ENCODE measurements at places on chromosomes 6 and 20.

DNA sequence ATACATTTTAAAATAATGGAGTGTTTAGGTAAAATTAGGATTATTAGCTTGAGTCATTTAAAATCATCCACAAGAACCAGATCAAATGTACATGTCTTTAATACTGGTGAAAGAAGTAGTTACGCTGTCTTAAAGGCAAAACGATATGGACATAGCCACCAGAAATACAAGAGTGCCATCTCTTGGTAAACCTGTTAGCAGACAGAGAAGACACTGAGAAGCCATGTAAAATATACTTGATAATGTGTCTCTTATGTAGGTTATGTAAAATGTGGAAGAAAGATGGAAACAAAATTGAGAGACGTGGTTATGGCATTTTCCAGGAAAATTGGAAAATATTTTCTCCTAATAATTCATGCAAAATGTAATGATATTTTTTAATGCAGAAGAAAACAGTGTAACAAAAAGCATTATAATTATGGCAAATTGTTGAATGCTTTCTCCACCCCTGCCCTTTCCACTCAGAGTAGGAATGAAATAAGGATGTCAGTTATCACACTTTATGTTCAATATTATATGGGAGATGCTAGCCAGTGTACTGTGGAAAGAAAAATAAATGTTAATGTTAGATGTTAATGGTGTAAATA, 12.2 kb upstream of the SLC17A2 start:
- DNase-seq: peak; percentile 60

- peak; percentile 49 for DNase-seq
Observed at GRCh38 chr6:83847179-83847578, 6.0 kb upstream of the RIPPLY2 start.

GRCh38 chr20:32325706-32326503, 32.2 kb upstream of the ASXL1 start:
- no peak for DNase-seq

- DNase-seq: no peak
Observed at GRCh38 chr6:25341923-25342619, 62.9 kb downstream of the CARMIL1 start.

DNA sequence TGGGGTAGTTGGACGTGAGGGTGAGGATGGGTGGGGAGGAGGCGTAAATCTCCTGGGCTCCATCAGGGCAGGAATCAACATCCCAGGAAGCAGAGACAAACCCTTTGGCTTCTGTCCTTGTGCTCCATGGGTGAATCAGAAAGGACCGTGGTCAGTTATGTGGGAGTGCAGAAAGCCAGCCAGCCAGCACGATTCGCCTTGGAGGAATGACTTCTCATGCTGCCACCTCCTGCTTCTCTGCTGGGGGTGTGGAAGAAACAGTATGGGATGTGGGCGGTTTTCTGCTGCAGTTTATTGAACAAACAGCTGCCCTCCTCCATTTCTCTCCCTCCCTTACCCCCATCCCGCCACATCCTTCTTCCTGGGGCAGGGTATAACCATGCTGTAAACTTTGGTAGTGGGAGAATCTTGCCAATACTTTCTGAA, 214.5 kb downstream of the SOX4 start:
- no peak for DNase-seq

- no peak for DNase-seq
Observed at GRCh38 chr20:46056970-46057855, 28.2 kb downstream of the SLC12A5 start.

DNA sequence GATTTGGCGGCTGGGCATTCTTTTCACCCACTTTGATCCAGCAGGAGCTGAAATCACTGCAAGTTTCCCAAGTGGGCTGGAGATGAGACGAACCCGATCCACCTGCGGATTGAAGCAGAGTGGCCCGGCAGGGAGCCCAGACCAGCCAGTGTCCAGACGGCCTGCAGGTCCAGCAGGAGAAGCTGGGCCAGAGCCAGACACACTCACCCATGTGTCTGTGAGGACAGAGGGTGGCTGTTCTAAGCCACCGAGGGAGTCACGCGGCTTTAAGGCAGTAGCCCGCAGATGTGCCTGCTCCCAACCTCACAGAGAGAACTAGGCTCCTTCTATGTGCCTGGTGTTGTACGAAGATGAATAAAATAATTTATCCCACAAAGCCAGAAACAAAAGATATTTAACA, 200.7 kb downstream of the WDR27 start:
- DNase-seq: no peak

DNA sequence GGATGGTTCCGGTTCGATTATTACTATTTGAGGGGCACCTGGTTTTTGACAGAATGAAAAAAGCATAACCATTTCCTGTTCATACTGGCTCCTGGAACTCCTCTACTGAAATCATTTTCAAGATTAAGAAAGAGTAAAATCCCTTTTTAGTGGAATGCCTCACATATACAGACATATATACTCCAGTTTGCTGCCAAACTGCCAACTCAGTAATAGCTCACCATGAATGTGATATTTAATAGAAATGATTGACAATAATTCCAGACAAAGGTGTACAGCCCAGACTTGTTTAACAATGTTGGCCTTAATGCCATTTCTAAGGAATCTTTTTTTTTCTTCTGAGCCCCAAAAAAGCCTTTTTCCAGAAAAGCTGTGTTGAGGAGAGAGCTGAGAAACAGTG, 93.1 kb downstream of the JAG1 start:
- no peak for DNase-seq

DNA sequence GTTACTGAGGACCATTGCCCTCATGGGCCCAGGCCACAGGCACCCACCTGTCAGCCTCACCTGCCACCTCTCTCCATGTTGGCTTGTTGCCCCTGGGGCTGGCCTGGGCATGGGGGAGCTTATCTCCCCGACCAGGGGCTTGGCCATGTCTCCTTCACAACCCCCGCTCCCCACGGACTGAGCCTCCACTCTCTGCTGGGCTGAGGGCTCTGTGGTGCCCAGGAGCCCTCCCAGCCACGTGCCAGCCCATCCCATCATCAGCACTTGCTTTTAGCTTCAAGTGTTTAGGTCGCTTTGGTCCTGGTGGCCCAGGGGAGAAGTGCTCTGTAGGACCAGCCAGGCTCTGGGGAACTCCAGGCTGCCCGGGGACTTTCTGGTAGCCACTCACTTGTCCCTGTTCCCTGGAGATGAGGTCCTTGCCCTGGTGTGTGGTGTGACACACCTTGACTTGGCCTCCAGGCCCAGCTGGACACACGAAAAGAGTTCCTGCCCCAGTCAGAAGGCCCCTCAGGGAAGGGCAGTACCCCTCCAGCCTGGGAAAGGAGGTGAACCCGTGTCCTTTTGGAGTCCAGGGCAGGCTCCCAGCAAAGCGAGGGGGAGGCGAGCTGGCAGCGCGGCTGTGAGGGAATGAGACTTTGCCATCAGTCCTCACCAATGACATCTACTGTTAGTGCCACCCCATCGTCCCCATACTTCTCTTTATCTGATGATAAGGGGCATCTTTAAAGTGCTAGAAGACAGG, 352.6 kb downstream of the ZFAND3 start:
- peak; percentile 11 for DNase-seq

DNA sequence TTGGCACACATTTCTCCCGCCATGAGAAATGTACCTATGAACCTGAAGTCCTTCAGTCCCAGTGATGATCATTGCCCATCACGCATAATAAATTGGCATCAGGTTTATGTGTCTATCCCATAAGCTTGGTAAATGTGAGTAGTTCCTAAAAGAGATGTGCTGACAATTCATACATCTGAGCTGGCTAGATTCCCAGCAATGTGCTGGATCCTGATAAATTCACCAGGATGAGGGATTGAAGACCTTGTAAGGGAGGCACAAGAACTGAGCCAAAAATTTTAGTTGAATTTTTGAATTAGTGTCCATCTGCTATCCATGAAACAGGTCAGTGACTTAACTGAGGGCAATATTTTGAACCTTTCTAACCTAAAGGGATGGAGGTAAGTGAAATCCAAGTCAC, 267.9 kb upstream of the CITED2 start:
- DNase-seq: no peak

GRCh38 chr20:7695635-7696034, 244.6 kb downstream of the HAO1 start:
- no peak for DNase-seq

DNA sequence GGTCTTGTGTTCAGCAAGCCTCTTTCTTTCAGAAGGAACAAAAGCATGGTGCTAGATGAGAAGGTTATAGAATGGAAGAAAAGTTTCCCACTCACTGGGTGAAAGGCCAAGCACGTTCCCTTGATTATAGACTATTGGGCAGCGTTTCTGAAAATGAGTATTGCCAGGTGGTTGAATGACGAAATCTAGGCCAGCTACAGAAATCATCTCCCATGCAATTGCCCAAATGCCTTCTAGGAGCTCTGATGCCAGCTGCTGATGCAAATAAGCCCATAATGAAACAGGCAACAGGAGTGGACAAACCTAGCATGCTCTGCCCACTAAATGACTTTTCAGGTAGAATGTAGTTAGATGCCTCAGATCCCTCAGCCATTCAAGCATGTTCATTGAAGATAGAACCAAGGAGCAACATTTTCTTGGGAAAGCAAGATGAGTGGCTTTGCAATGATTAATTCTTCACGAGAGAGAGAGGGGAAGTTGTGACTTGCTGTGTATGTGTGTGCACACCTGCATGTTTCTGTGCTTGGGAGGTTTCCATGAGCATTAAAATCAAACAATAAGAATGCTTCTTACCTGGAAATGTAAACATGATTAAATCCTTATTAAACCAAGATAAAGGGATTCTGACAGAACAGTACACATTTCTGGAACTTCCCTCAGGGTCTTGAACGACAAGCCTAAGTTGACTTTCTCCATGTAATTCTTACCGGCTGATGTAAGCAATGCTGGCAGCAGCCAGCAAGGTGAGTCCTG, 43.6 kb downstream of the ADTRP start:
- DNase-seq: peak; percentile 71

GRCh38 chr20:62245911-62246280, 7.6 kb downstream of the OSBPL2 start:
- no peak for DNase-seq

- DNase-seq: no peak
Observed at GRCh38 chr6:3838992-3839867, 9.9 kb upstream of the FAM50B start.

DNA sequence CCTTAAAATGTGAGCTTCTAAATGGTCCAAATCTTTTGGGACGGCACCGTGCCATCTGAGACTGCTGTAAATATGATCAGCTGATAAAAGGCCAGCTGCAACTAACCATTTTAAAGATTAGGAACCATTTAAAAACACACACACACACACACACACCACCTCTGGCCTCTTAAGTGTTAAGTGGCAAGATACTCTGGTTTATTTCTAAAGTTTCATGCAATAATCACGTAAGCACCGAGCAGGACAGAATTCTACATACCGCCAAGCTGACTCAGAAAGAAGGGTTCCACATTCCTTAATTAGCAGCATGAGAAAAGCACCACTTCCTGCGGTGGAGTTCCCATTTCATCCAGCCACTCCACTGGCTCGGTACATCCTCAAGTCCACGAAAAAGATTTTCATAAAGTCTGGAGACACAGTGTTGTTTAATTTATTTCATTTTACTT, 17.8 kb upstream of the ZNF217 start:
- peak; percentile 85 for DNase-seq

DNA sequence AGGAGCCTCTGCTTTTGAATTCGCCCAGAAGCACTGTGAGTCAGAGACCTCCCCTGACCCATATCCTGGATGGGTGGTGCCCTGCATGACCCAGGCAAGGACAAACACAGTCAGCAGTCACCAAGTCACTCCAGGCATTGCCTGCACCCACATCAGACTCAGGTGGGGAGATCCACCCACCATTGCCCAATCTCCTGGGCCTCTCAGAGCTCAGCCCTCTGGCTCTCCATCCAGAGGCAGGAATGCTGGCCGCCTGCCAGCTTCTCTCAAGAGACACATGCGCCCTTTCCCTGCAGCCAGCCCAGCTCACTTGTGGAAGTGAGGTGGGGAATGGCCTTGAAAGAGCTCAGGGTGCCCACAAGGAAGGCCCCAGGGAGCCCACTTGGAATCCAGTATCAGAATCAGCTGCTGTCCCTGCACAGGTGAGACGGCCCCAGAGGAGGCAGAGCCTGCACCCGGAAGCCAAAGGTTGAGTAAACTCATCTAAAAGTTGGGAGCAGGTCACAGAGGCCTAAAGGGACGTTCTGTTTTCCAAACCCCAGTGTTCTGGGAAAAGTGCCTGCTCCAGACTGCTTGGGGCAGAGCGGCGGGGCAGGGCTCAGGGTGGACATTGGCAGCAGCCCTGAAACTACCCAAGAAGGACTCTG, 129.8 kb downstream of the PREX1 start:
- no peak for DNase-seq

DNA sequence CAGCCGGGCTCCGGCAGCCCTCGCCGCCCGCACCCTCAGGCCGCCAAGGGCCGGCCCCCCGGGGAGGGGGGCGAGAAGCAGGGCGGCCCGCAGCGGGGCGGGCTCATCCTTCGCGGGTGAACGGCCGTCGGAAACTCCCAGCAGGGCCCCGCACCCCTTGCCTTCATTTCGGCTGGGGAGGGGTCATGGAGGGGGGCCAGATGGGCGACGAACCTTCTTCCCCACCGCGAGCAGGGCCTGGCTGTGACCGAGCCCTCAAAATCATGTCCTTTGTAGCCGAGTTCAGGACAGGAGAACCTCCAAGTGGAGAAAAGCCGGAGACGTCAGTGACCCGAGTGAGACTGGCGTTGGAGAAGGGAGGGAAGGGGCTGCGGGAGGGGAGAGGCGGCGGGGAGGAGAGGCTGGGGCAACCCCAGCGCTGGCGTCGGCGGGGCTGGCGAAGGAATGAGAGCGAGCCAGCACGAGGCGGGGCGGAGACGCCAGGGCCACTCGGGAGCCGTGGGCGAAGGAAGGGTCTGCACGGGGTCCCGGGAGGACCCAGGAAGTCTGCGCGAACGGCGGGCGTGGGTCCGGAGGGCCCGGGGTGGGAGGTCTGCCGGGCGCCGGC, 571 bp upstream of the FOXC1 start:
- no peak for DNase-seq

- DNase-seq: no peak
Observed at GRCh38 chr6:54020334-54020733, 90.9 kb upstream of the MLIP start.

- DNase-seq: no peak
Observed at GRCh38 chr6:142696123-142697000, 248.6 kb downstream of the HIVEP2 start.

DNA sequence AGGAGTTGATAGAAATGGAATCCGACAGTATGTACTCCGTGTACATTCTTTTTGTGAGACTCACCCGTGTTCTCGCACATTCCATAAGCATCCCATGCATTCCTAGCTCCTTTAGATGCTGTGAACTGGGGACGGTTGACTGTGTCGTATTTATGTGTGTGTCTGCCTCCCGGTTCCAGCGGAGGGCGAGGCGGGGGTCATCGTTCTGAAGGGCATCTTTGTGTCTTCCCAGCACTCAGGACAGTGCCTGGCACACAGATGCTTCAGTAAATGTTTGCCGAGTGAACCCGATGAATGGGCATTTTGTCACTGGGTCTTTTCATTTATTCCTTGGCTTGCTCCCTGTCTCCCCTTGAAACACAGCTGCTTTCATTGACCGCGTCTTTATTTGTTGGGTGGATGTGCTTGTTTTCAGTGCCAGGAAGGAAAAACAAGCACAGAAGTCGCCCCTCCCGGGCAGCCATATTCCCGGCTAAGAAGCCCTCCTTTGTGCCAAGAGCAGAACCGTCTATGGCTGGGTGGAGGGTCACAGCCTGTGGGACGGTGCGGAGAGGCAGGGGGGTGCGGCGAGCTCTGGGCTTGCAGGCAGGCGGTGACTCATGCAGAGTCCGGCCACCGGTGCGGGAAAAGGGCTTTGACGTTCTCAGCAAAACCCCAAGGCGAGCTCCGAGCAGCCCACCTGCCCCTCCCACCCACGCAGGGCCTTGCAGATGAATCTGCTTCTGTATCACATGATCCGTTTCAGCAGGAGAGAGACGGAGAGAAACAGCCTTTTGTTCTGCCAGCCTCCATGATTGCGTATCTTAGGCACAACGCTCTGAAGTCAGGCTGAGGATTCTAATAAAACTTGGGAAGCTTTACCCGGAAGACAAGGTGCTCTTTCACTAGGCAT, 11.2 kb upstream of the PSMG4 start:
- no peak for DNase-seq

All from GM12865 (cell line).